ENCODE measurements at places on chromosomes 4 and X.

DNA sequence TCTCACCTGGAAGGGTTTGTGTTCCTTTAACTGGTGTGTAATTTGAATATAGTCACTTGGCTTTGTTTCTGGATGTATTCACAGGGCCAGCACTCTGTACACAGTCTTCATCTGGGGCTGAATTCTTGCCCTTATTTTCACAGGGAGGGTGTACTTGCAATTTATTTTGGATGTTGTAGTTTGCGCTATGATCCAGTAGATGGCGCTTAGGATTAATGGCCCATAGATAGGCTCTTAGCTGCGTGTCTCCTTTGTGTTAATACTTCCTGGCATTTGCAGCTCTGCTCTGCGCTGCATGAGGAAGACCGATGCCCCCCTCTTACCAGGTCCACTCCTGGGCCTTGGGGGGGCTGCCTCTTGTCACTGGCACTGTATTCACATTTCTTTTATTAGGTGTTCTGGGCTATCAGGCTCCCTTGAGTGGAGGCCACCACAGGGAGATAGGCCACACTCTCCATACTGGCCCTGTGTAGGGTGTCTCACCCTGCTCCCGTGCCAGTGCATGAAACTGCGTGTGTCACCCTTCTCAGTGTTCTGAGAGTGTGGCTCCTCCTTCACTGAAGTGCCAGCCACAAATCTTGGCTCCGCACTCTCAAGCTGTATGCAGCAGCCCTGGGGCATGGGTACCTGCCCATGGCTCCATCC is 562.2 kb downstream of the ZIC3 start:
- no peak for DNase-seq

GRCh38 chr4:60327651-60328050 is 872.5 kb upstream of the ADGRL3 start:
- no peak for DNase-seq

GRCh38 chr4:150681063-150681462 is 99.1 kb downstream of the MAB21L2 start:
- DNase-seq: no peak

GRCh38 chr4:109699553-109700225 is 3.6 kb downstream of the CASP6 start:
- DNase-seq: no peak

- no peak for DNase-seq
Observed at GRCh38 chrX:64975491-64975890, 759 bp downstream of the ZC4H2 start.

DNA sequence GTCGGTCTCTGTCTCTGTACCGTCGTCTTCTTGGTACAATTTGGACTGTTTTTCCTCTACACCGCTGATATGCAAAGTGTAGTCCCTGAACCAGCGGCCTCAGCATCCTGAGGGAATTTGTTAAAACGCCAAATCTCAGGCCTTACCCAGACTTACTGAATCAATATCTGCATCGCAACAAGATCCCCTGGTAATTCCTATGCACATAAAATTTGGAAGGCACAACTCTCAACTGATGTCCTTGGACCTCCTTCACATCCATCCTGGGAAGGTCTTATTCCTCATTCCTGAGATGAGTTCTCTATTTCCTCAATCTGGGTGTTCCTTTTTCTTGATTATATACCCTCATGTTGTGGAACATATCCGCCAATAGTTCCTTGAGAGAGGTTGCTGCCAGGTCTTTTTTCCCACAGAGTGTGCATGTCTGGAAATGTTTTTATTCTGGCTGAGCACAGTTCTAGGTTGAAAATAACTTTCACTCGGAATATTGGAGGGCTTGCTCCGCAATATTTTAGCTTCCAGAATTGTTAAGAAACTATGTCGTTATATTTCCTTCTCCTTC is 738 bp upstream of the HPF1 start:
- DNase-seq: no peak

DNA sequence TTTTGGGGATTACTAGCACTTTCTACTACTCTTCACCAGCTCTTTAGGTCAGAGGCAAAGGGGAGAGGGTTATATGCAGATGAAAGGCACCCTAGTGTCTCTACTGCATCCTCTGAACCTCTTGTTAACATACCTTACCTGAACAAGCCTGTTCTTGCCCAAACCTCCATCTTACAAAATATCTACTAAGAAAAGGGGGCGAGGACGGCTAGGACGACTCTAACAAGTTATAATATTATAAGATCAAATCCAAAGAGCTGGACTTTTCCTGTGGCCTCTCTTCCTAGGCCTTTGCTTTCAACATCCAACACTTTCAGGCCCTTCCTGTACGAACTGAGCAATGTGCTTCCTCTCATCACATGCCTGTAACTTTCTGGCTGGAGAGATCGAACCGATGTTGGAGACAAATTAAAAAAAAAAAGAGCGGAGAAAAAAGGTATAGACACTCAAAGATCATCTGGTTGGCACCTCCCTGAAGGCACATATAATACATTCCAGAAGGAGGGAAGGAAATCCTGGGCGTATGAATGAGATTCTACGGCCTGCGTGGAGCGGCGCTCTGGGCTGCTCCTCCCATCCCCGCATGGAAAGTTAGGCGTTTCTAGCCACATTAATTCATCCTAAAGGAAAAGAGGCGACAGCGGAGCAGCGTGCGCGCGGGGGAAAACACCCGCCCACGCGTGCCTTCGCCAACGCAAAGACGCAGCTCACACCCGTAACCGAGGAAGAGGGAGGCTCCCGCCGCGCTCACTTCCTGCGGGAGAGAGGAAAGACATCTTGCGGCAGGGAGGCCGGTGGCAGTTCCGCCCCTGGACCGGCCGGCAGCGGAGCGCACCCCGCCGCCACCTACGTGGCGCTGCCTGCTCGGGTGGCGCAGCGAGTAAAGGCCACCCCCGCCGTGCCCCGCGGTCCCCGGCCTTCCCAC is 808 bp downstream of the PRDM5 start:
- no peak for DNase-seq

GRCh38 chr4:77433418-77433733 is 172.2 kb upstream of the CXCL13 start:
- no peak for DNase-seq

DNA sequence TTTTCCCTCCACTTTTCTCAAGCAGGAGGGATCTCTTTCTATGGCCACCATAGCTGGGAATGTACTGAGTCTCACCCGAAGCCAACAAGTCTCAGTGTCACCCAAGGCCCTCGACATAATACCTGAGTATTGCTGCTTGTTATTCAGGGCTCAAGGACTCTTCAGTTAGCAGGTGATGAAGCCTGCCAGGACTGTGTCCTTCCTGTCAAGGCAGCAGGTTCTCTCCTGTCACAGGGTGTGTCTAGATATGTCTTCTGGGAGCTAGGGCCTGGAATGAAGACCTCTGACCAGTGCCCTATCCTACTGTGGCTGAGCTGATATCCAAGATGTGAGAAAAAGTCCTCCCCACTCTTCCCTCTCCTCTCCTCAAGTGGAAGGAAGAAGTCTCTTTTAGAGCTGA is 391.0 kb upstream of the DIPK2B start:
- DNase-seq: no peak

- no peak for DNase-seq
Observed at GRCh38 chr4:66688674-66689073, 856.6 kb downstream of the CENPC start.

DNA sequence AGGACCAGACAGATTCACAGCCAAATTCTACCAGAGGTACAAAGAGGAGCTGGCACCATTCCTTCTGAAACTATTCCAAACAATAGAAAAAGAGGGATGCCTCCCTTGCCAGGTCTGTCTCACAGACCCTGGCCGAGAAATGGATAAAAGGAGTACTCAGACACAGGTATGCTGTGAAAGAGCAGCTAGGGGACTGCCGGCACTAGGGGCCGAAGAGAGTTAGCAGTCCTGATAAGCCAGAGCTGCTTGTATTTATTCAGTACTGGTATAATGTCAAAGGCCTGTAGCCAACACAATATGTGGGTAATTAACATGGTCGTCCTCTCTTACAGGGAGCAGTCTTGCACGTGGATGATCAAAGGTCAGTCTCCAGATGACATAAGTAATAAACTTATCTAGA is 1042.1 kb upstream of the LCORL start:
- DNase-seq: no peak

DNA sequence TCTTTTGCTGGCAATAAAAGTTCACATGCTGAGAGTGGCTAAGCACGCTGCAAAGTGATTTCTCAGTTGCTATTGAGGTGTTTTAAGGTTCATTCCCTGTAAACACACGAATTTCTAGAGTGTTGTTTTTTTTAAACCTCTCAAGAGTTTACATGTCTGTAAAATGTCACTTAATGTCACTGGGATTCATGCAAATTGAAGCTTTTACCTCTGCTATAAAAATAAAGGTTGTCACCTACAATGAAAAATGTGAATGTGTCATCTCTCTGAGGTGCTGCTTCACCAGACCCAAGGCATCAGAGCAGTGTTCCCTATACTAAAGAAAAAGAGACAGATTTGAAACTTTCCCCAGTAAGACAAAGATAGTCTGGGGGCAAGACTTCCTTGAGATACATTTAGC is 127.0 kb downstream of the PPA2 start:
- DNase-seq: no peak

- DNase-seq: no peak
Observed at GRCh38 chr4:97305351-97305750, 837.9 kb downstream of the STPG2 start.

DNA sequence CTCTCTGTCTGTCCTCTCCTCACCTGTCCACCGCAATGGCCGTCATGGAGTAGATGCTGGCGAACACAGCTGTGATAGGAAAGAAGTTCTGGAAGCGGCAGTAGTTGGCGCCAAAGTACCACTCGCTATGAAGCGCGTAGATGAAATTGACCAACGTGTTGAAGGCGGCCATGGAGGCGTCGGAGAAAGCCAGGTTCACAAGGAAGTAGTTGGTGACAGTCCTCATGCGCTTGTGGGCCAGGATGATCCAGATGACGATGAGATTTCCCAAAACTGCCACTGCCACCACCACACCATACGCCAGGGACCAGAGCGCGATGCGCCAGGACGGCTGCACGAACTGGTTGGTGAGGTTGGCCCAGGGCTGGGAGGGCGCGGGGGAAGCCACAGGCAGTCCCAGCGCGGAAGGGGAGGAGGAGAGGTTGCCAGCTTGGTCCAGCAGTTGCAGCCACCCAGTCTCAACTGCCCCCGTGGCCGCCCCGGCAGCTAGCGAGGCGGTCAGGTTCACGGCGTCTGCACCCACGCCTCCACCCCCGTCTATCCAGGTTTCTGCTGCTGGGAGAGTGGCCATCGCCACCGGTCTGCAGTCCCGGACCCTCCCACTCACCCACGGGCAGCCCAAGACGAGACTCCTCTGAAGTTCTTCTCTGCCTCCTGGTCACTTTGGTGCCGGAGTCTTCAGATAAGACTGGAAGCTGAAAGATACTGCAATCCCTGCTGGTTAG is 518 bp downstream of the TACR3 start:
- no peak for DNase-seq

DNA sequence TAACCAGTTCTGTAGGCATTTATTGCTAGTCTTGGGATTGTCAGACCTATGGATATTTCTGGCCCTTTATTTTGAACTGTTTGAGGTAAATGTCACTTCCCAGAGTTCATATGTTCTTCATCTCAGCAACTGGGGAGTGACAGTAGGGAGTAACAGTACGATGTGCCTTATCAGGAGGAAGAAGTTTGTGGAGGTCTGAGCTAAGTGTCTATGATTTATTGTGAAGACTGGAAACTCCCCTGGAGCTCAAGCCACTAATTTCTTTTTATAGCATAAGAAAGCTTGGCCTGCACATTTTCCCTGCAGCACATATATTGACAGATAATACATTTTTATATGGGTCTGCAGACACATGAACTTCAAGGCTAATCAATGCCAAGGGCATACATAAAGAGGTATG is 383.8 kb downstream of the GRXCR1 start:
- DNase-seq: no peak

All from activated CD4-positive, CD25-positive, alpha-beta regulatory T cell treated with anti-CD3 and anti-CD28 coated beads, Interleukin-2, amount 50 U/mL, for 16 hours (primary cell).